Central memory CD8-positive, alpha-beta T cell (primary cell): ENCODE measurements at places on chromosomes 4 and X.

DNA sequence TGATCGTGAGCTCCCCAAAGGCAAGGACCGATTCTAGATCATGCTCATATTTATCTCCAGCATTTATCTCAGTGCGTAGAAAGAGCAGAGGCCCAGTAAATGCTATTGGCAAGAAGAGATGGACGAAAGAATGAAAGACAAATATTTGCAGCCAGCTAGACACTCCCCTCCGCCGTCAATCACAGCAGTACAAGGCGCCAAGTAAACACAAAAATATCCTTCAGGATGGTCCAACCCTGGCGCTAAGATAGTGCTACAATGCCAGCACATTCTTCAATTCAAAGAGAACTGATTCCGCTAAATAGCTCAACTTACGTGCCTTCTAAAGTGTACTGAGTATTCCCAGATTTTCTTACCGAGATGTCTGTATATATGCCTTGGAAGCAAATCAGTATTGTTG lies 114.5 kb downstream of the DDX53 start:
- no peaks in the 10 kb centered on the region for H3K4me1 ChIP-seq
- H3K4me3 ChIP-seq: no peak overlapping the region

GRCh38 chr4:25313201-25313895 lies 774 bp downstream of the ZCCHC4 start:
- H3K36me3 ChIP-seq: peaks cover 17% of the 10 kb centered on the region
- H3K27me3 ChIP-seq: peaks cover 17% of the 10 kb centered on the region
- H3K4me1 ChIP-seq: peaks cover 10% of the 10 kb centered on the region
- peak overlapping the region; percentile 95 for H3K4me3 ChIP-seq

DNA sequence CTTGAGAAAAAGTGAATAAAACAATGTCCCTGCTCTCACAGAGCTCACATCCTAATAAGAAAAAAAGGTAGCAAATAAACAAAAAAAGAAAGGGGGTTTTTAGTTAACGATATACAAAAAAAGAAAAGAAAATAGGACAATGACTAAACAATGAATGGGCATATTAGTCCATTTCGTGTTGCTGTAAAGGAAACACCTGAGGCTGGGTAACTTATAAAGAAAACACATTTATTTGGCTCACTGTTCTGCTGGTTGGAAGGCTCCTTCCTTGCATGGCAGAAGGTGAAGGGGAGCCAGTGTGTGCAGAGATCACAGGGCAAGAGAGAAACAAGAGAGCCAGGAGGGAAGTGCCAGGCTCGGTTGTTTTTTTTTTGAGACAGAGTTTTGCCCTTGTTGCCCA lies 4.7 kb upstream of the KLF3 start:
- H3K4me1 ChIP-seq: peaks cover 59% of the 10 kb centered on the region
- no peak for DNase-seq
- peaks cover 19% of the 10 kb centered on the region for H3K36me3 ChIP-seq
- no peak overlapping the region for H3K4me3 ChIP-seq
- H3K27me3 ChIP-seq: no peaks in the 10 kb centered on the region

- no peak overlapping the region for H3K27ac ChIP-seq
- DNase-seq: no peak
- peaks cover 2% of the 10 kb centered on the region for H3K36me3 ChIP-seq
- H3K4me3 ChIP-seq: no peak overlapping the region
Observed at GRCh38 chrX:68112321-68112720, 321.0 kb downstream of the OPHN1 start.

DNA sequence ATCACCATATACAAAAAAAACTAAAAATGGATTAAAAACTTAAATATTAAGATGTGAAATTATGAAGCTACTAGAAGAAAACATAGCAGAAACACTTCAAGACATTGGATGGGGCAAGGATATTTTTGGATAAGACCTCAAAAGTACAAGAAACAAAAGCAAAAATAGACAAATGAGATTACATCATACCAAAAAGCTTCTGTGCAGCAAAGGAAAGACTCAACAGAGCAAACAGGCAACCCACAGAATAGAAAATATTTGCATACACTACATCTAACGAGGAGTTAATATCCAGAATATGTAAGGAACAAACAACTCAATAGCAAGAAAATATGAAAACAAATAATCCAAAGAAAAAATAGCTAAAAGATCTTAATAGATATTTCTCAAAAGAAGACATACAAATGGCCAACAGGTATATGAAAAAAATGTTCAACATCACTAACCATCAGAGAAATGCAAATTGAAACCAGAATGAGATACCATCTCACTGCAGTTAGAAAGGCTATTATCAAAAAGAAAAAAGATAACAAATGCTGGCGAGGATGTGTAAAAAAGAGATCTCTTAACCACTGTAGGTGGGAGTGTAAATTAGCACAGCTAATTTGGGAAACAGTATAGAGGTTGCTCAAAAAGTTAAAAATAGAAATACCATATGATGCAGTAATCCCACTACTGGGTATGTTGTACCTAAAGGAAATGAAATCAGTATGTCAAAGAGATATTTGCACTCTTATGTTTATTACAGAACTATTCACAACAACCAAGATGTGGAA lies 17.8 kb upstream of the LRCH2 start:
- no peaks in the 10 kb centered on the region for H3K36me3 ChIP-seq

DNA sequence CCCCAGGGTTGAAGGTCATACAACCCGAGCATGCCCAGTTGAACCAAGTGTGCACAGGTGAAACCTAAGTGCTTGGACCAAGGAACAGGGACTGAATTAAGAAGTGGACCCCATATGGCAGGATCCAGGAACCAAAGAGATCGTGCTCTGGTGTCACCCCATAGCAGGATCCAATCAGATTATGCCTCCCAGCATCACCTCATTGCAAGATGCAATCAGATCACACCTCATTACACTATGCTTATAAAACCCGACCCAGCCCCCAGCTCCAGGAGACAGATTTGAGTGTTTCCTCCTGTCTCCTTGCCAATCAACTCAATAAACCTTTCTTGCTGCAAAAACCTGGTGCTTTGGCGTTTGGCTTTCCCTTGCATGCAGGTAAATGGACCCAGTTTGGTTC lies 37.6 kb downstream of the EFHC2 start:
- H3K4me3 ChIP-seq: no peak overlapping the region
- H3K4me1 ChIP-seq: no peaks in the 10 kb centered on the region
- H3K36me3 ChIP-seq: no peaks in the 10 kb centered on the region
- H3K27me3 ChIP-seq: no peaks in the 10 kb centered on the region
- H3K27ac ChIP-seq: no peak overlapping the region
- DNase-seq: no peak

GRCh38 chr4:123167931-123168330 lies 228.7 kb upstream of the SPRY1 start:
- no peaks in the 10 kb centered on the region for H3K27me3 ChIP-seq
- H3K36me3 ChIP-seq: peaks cover 1% of the 10 kb centered on the region
- H3K27ac ChIP-seq: no peak overlapping the region

GRCh38 chr4:24582235-24582832 lies 2.0 kb downstream of the DHX15 start:
- no peak for DNase-seq
- H3K4me1 ChIP-seq: peaks cover 61% of the 10 kb centered on the region
- no peaks in the 10 kb centered on the region for H3K27me3 ChIP-seq
- H3K4me3 ChIP-seq: peak overlapping the region; percentile 93
- peak overlapping the region; percentile 22 for H3K27ac ChIP-seq

- peak overlapping the region; percentile 59 for H3K4me3 ChIP-seq
- H3K27ac ChIP-seq: peak overlapping the region; percentile 93
- H3K36me3 ChIP-seq: peaks cover 61% of the 10 kb centered on the region
- no peaks in the 10 kb centered on the region for H3K27me3 ChIP-seq
Observed at GRCh38 chr4:128854433-128854832, 44.9 kb downstream of the JADE1 start.

GRCh38 chr4:33160126-33160525 lies 2440.0 kb downstream of the PCDH7 start:
- H3K27ac ChIP-seq: no peak overlapping the region
- DNase-seq: no peak
- H3K4me3 ChIP-seq: no peak overlapping the region
- H3K4me1 ChIP-seq: no peaks in the 10 kb centered on the region

GRCh38 chr4:151029537-151029936 lies 14.5 kb upstream of the LRBA start:
- no peak for DNase-seq
- no peak overlapping the region for H3K4me3 ChIP-seq
- no peak overlapping the region for H3K27ac ChIP-seq
- peaks cover 15% of the 10 kb centered on the region for H3K4me1 ChIP-seq
- H3K27me3 ChIP-seq: peaks cover 26% of the 10 kb centered on the region
- H3K36me3 ChIP-seq: no peaks in the 10 kb centered on the region

GRCh38 chr4:31851946-31852345 lies 1131.8 kb downstream of the PCDH7 start:
- H3K4me1 ChIP-seq: no peaks in the 10 kb centered on the region
- no peak for DNase-seq
- H3K27ac ChIP-seq: no peak overlapping the region
- H3K36me3 ChIP-seq: no peaks in the 10 kb centered on the region
- no peaks in the 10 kb centered on the region for H3K27me3 ChIP-seq
- H3K4me3 ChIP-seq: no peak overlapping the region

GRCh38 chr4:51909236-51909703 lies 66.3 kb downstream of the DCUN1D4 start:
- no peak overlapping the region for H3K4me3 ChIP-seq
- H3K27ac ChIP-seq: no peak overlapping the region
- no peaks in the 10 kb centered on the region for H3K27me3 ChIP-seq

DNA sequence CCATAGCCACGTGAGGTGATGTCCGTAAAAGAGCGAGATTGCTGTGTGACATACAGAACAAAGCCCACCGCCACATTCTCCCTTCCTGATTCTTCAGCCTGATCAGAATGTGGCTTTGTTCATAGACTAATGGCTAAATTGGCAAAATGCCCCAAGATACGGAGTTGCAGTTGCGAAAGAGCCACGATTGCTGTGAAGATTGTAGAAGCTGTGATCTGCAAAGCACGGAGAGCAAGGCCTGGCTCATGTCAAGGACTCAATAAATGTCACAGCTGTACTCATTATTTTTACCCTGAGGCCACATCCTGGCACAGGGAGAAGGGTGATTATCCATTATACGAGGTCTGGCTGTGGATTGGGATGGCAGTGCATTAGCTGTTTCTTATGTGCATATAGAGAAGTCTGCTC lies 34.2 kb downstream of the ARSD start:
- no peaks in the 10 kb centered on the region for H3K27me3 ChIP-seq
- H3K36me3 ChIP-seq: peaks cover 2% of the 10 kb centered on the region
- H3K27ac ChIP-seq: no peak overlapping the region
- DNase-seq: no peak
- peaks cover 15% of the 10 kb centered on the region for H3K4me1 ChIP-seq

GRCh38 chr4:184156163-184156920 lies 61.3 kb downstream of the ENPP6 start:
- H3K36me3 ChIP-seq: peaks cover 3% of the 10 kb centered on the region
- no peak for DNase-seq

DNA sequence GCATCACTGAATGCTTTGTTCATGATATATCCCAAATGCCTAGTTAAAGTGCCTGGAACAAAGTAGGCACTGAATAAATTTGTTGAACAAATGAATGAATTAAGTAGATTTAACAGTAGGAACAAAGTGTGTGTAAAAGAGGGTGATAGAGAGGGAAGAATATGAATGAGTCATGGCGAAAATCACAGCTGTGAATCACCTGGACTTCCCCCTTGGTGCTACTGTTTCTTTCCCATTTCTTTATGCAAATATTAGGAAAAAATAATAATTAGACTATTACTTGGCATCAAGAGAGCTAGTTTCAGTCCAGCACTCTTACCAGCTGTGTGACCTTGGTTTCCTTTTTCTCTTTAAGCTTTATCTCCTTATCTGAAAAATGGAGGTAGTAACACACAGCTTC lies 9.2 kb downstream of the SPIN3 start:
- peak overlapping the region; percentile 54 for H3K27ac ChIP-seq
- H3K36me3 ChIP-seq: no peaks in the 10 kb centered on the region
- H3K4me1 ChIP-seq: peaks cover 12% of the 10 kb centered on the region
- no peaks in the 10 kb centered on the region for H3K27me3 ChIP-seq
- no peak for DNase-seq
- no peak overlapping the region for H3K4me3 ChIP-seq

DNA sequence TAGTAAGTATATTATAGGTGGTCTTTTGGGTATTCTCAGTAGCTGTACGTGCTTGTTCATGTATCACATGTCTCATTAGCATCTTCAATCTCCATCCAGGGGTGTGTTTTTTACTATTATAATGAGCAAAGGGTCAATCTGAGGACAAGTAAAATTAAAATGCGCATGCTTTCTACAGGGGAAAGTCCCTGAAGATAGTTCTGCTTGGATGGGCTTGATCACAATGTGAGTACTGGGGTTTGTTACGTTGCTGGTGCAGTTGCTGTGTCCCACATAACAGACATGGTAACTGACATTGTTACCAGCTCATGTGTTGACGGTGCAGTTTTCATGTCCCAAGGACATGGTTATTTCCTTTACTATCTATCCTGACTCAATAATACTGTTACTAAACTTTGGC lies 65.9 kb downstream of the UCHL1 start:
- no peaks in the 10 kb centered on the region for H3K4me1 ChIP-seq
- DNase-seq: no peak
- no peaks in the 10 kb centered on the region for H3K27me3 ChIP-seq
- H3K36me3 ChIP-seq: no peaks in the 10 kb centered on the region

GRCh38 chr4:148893095-148893494 lies 450.9 kb upstream of the NR3C2 start:
- H3K4me3 ChIP-seq: no peak overlapping the region
- no peak overlapping the region for H3K27ac ChIP-seq
- no peaks in the 10 kb centered on the region for H3K4me1 ChIP-seq
- no peaks in the 10 kb centered on the region for H3K36me3 ChIP-seq

DNA sequence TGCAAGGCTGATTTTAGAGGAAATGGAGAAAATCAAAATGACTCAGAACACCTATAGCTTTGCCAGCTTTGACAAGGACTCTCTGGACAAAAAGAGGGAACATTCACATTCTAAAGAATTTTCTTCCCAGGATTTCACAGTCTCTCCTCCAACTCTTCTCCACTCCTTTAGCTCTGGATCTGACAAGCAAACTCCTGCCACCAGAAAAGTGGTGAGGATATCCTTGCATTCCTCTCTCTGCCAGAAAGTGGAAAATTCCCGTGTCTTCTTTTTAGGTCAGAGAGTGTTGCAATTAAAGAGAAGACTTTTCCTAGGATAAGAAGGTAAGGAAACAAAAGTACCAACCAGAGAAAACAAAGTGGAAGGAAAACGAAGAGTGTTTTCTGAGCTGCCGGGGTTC lies 16.1 kb upstream of the PDGFRA start:
- no peak overlapping the region for H3K4me3 ChIP-seq
- H3K27me3 ChIP-seq: peaks cover 24% of the 10 kb centered on the region
- H3K4me1 ChIP-seq: no peaks in the 10 kb centered on the region
- no peak for DNase-seq

DNA sequence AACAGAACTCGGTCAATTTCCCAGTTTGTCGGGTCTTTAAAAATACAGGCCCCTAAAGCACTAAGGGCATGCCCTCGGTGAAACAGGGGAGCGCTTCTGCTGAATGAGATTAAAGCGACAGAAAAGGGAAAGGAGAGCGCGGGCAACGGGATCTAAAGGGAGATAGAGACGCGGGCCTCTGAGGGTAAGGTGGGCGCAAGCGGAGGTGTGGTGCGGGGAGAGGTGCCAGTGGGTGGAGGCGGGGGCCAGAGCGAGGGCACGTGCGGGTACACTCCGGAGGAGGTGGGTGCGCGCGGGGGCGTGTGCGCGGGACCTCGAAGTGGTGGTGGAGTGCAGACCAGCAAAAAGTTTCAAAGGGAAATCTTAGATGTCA lies 787 bp upstream of the TET2 start:
- H3K4me3 ChIP-seq: peak overlapping the region; percentile 98
- peaks cover 41% of the 10 kb centered on the region for H3K4me1 ChIP-seq
- H3K27me3 ChIP-seq: no peaks in the 10 kb centered on the region
- H3K36me3 ChIP-seq: peaks cover 12% of the 10 kb centered on the region
- DNase-seq: peak; percentile 22
- H3K27ac ChIP-seq: peak overlapping the region; percentile 99
